GM23338 (cell line): ENCODE measurements at places on chromosomes 2 and 18. TPM values are rescaled to one million over a fixed set of nuclear protein-coding genes. Genes with fewer than 3 reads are reported as not detected.

- no peak overlapping the region for H3K27ac ChIP-seq
- no peak overlapping the region for H3K4me3 ChIP-seq
- no peaks in the 10 kb centered on the region for H3K36me3 ChIP-seq
These were observed 148.9 kb upstream of the BCL2L11 start for GRCh38 chr2:110971811-110972210.

EFHD1 gene
- polyA plus RNA-seq: 6.2 and 6.4 TPM in 2 replicates

DNA sequence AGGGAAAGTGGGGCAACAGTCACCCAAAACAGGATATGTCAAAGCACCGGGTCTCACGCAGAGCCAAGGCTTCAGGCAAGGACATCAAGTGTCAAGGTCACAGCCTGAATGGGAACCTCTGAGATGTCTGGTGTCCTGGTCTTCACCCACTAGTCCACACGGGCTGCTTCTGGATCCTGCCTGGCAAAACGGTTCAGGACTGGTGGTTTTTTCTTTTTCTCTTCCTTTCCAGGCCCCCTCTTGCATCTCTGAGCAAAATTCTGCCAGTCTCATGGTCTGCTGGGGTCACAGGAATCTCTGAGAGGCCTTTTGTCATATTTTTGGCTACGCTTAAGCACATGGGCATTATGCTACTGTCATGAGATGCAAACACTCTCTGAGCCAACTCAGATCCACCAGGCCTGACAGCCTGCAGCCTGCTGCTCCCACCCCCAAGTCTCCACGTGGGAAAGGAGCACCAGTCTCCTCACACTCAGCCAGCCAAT is 518.2 kb upstream of the ZEB2 start:
- H3K36me3 ChIP-seq: no peaks in the 10 kb centered on the region
- no peaks in the 10 kb centered on the region for H3K27me3 ChIP-seq
- no peak overlapping the region for H3K27ac ChIP-seq
- peaks cover 10% of the 10 kb centered on the region for H3K4me1 ChIP-seq
- no peak for DNase-seq
- H3K4me3 ChIP-seq: no peak overlapping the region

GPR75 gene
- 0.34 and 0.47 TPM in 2 replicates for polyA plus RNA-seq

DNA sequence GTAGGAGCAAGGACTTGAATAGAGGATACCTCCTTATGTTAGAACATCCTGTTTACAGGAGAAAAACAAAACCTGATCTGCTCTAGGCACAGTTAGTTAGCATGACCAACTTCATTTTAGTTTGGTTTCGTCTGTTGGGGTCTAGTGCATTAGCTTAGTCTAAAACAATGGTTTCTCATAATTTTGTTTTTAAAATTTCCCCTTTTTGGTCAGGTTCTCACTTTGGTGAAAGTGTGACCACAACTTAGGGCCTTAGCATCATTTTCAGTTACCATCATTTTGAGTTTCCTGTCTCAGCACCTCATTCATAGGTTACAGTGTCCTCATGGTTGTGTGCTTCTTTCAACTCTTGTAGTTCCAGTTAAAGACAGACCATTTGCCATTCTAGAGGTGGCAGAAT is 1277.0 kb upstream of the SLC39A10 start:
- no peaks in the 10 kb centered on the region for H3K27me3 ChIP-seq
- peaks cover 19% of the 10 kb centered on the region for H3K36me3 ChIP-seq
- no peak overlapping the region for H3K4me3 ChIP-seq
- H3K4me1 ChIP-seq: no peaks in the 10 kb centered on the region
- no peak for DNase-seq

PID1 gene
- 1.7 and 2.2 TPM in 2 replicates for polyA plus RNA-seq

GRCh38 chr2:240351826-240352426 is 83.5 kb upstream of the GPC1 start:
- no peaks in the 10 kb centered on the region for H3K4me1 ChIP-seq
- no peaks in the 10 kb centered on the region for H3K36me3 ChIP-seq
- DNase-seq: no peak
- no peak overlapping the region for H3K4me3 ChIP-seq
- H3K27me3 ChIP-seq: no peaks in the 10 kb centered on the region

- H3K27ac ChIP-seq: no peak overlapping the region
- H3K4me3 ChIP-seq: peak overlapping the region; percentile 84
- peak; percentile 49 for DNase-seq
- no peaks in the 10 kb centered on the region for H3K36me3 ChIP-seq
- H3K27me3 ChIP-seq: peaks cover 53% of the 10 kb centered on the region
- H3K4me1 ChIP-seq: peaks cover 29% of the 10 kb centered on the region
These were observed 681 bp upstream of the NRP2 start for GRCh38 chr2:205681401-205682238.

AQP12B gene
- not detected in 2 replicates for polyA plus RNA-seq

ABCB11 gene
- polyA plus RNA-seq: 0.03 TPM in 1 of 2 replicates, not detected in the other

- peaks cover 11% of the 10 kb centered on the region; the same call in 1 of the 2 replicates for H3K4me1 ChIP-seq
- no peaks in the 10 kb centered on the region for H3K36me3 ChIP-seq
- no peak overlapping the region for H3K27ac ChIP-seq
These were observed 69.0 kb upstream of the TAF1B start for GRCh38 chr2:9774266-9774665.

- H3K4me1 ChIP-seq: 0 out of 2 replicates have a peak, but pooled peaks cover 7% of the 10 kb centered on the region
- H3K27ac ChIP-seq: no peak overlapping the region
- DNase-seq: peak; percentile 4
- H3K27me3 ChIP-seq: no peaks in the 10 kb centered on the region
These were observed 403.9 kb upstream of the DCC start for GRCh38 chr18:51936115-51936514.

ADAM23 gene
- polyA plus RNA-seq: 9.0 and 11.8 TPM in 2 replicates

- peaks cover 63% of the 10 kb centered on the region for H3K4me1 ChIP-seq
- H3K27ac ChIP-seq: no peak overlapping the region
- DNase-seq: peak; percentile 29
- no peaks in the 10 kb centered on the region for H3K36me3 ChIP-seq
- H3K27me3 ChIP-seq: peaks cover 26% of the 10 kb centered on the region
- no peak overlapping the region for H3K4me3 ChIP-seq
These were observed 93.7 kb downstream of the RBMS1 start for GRCh38 chr2:160399880-160400279.

GRCh38 chr2:211846714-211847113 is 691.9 kb downstream of the ERBB4 start:
- no peaks in the 10 kb centered on the region for H3K27me3 ChIP-seq
- H3K27ac ChIP-seq: no peak overlapping the region
- no peaks in the 10 kb centered on the region for H3K4me1 ChIP-seq
- no peaks in the 10 kb centered on the region for H3K36me3 ChIP-seq

GRCh38 chr18:55236150-55236931 is 277.1 kb upstream of the CCDC68 start:
- H3K4me1 ChIP-seq: peaks cover 16% of the 10 kb centered on the region; the same call in 1 of the 2 replicates
- DNase-seq: no peak

DNA sequence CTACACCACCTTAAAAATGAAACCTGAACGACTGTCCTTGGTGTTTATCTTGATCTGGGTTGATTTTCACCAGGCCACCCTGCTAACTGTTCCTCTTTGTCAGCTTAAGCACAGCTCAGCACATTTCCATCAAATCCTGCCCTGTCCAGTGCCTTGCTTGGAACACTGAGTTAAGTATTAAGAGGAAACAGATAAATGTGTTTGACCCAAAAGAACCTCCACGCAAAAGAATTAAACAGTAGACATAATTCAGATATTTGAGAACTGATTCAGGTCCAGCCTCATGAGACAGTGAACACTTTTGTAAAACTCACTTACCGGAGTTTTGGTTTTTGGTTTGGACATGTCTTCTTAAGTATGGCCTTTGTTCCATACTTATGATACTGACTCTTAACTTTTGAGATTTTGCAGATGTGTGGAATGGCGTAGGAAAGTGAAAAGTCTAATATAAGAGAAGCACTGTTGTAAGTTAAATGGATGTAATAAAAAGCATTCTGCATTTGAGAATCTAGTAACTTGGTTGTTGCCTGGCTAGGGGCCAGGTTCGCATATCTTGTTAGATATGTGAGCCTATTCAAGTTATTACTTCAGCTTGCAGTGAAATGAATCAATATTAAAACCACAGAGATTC is 88.9 kb upstream of the SERPINE2 start:
- no peak overlapping the region for H3K27ac ChIP-seq
- H3K27me3 ChIP-seq: no peaks in the 10 kb centered on the region

DNA sequence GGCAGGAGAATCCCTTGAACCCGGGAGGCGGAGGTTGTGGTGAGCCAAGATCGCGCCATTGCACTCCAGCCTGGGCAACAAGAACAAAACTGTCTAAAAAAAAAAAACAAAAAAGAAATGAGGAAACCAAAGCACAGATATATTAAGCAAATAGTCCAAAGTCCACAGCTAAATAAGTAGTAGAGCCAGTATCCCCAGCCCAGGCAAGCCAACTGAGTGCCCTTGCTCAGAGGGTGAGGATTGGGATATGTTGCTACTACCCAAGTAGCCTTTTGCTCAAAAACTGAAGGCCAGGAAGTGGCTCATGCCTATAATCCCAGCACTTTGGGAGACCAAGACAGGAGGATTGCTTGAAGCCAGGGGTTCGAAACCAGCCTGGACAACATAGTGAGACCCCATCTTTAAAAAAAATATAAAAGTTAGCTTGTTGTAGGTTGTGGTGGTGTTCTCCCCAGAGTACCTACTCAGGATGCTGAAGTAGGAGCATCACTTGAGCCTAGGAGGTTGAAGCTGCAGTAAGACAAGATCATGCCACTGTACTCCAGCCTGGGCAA is 5.4 kb downstream of the CFAP36 start:
- no peak for DNase-seq
- H3K4me1 ChIP-seq: 0 out of 2 replicates have a peak, but pooled peaks cover 3% of the 10 kb centered on the region
- H3K36me3 ChIP-seq: no peaks in the 10 kb centered on the region
- H3K4me3 ChIP-seq: no peak overlapping the region
- H3K27me3 ChIP-seq: no peaks in the 10 kb centered on the region

GRCh38 chr2:207782238-207783030 is 12.7 kb upstream of the FZD5 start:
- no peak for DNase-seq
- H3K36me3 ChIP-seq: no peaks in the 10 kb centered on the region
- H3K4me3 ChIP-seq: no peak overlapping the region
- no peak overlapping the region for H3K27ac ChIP-seq
- H3K27me3 ChIP-seq: no peaks in the 10 kb centered on the region
- 0 out of 2 replicates have a peak, but pooled peaks cover 4% of the 10 kb centered on the region for H3K4me1 ChIP-seq

DNA sequence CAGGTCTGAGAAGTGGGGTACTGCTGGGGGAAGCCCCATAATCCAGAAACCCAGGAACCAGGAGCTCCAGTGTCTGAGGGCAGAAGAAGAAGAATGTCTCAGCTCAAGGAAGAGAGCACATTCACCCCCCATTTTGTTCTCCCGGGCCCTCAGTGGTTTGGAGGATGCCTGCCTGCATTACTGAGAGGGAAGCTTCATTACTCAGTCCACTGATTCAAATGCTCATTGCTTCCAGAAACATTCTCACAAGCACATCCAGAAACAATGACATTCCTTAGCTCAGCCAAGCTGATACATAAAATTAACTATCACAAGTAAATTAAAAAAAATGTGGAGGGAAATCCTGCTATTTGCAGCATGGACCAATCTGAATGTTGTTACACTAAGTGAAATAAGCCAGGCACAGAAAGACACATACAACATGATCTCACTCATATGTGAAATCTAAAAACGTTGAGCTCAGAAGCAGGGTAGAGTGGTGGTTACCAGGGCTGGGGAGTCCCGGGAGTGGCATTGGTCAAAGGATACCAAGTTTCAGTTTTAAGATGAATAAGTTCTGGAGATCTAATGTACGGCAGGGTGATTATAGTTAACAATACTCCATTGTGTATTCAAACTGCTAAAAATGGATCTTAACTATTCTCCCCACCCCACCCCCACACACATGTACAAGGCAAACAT is 459.3 kb downstream of the GALR1 start:
- H3K4me1 ChIP-seq: no peaks in the 10 kb centered on the region
- H3K36me3 ChIP-seq: no peaks in the 10 kb centered on the region
- no peak for DNase-seq
- no peak overlapping the region for H3K4me3 ChIP-seq
- no peaks in the 10 kb centered on the region for H3K27me3 ChIP-seq

- H3K4me3 ChIP-seq: no peak overlapping the region
- DNase-seq: no peak
- no peaks in the 10 kb centered on the region for H3K4me1 ChIP-seq
- H3K27me3 ChIP-seq: no peaks in the 10 kb centered on the region
- no peaks in the 10 kb centered on the region for H3K36me3 ChIP-seq
- no peak overlapping the region for H3K27ac ChIP-seq
These were observed 42.2 kb downstream of the LPIN1 start for GRCh38 chr2:11788461-11789124.

DNA sequence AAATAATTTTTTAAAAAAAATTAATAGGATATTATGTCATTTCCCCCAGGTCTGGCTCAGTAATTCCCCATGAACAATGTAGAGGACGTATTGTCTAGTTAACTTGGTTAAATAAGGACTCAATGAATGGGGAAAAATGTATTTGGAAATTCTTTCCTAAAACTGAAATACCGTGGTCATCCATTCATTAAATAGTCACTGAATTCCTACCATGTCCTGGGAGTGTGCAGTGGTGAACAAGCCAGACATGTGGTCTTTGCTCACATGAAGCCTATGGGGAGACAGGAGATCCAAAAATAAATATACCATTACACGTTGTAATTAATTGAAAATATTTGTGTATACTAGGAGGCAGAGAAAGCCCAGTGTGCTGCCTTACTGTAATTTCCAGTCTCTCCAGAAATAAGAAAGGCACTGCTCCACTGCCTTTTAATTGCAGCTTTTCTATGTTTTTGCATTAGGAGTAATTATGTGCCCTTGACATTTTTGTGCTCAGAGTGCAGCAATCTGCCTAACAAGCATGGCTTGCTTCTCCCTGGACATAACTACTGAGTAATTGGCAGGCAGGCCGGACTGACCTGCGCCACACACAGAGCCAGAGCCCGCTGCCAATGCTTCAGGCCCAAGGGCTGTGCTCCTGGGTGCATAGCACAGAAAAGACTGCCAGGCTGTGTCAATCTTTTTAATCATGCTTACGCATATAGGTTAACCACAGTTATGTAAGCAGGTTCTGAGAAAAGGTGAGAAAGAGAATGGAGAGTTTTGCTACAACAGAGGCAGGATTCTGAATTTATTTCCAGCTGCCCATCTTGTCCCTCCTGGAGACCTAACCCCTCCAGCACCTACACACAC is 22.2 kb upstream of the TTC39C start:
- no peak overlapping the region for H3K4me3 ChIP-seq
- H3K27me3 ChIP-seq: no peaks in the 10 kb centered on the region
- no peak overlapping the region for H3K27ac ChIP-seq
- peaks cover 15% of the 10 kb centered on the region; the same call in 1 of the 2 replicates for H3K4me1 ChIP-seq

GRCh38 chr2:169069341-169069740 is at the start of gene DHRS9:
TSS of gene DHRS9 (plus strand) at chr2:169069563. CDS start at chr2:169081582, 12,019 bp downstream.
- H3K27me3 ChIP-seq: no peaks in the 10 kb centered on the region
- no peak within 1 kb of the TSS for H3K27ac ChIP-seq
- no peaks in the 10 kb centered on the region for H3K36me3 ChIP-seq
- DNase-seq: no peak

DNA sequence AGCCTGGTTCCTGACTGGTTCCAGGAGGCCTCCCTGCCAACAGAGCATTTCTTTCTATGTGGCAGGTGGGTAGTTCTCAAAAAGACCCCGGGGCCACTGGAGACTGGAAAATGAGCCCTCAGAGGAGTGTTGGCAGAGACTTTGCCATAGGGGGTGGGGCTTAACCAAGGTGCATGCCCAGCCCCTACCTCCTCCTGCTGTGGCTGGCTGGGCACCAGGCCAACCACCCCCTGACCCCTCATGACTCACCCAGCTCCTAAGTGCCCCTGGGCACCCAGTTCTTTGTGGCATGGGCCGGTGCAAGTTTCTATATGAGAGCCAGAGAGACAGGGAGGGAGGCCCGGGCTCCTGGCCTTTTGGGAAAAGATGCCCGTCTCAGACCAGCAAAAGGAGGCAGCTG is 98.2 kb upstream of the SMAD2 start:
- H3K4me3 ChIP-seq: no peak overlapping the region
- no peak overlapping the region for H3K27ac ChIP-seq
- H3K36me3 ChIP-seq: no peaks in the 10 kb centered on the region
- DNase-seq: no peak
- H3K4me1 ChIP-seq: peaks cover 13% of the 10 kb centered on the region

CNRIP1 gene
- polyA plus RNA-seq: 5.2 and 5.9 TPM in 2 replicates

GRCh38 chr2:95004287-95004686 is 21.2 kb upstream of the MAL start:
- no peak overlapping the region for H3K4me3 ChIP-seq
- H3K36me3 ChIP-seq: no peaks in the 10 kb centered on the region
- no peak for DNase-seq
- no peak overlapping the region for H3K27ac ChIP-seq
- peaks cover 4% of the 10 kb centered on the region; the same call in 1 of the 2 replicates for H3K27me3 ChIP-seq
